ENCODE measurements at places on chromosomes 16 and 17.

DNA sequence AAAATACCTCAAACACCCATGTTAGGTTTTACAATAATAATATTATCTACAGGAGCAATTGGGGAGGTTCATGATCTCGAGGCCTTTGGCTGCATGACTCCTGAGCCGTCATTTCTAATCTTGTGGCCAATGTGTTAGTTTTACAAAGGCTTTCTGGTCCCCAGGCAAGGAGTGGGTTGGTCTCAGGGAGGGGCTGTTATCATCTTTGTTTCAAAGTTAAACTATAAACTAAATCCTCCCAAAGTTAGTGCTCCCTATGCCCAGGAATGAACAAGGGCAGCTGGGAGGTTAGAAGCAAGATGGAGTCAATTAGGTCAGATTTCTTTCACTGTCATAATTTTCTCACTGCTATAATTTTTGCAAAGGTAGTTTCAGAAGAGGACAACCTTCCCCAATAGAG is 9.1 kb upstream of the CCL5 start:
- no peak for DNase-seq

DNA sequence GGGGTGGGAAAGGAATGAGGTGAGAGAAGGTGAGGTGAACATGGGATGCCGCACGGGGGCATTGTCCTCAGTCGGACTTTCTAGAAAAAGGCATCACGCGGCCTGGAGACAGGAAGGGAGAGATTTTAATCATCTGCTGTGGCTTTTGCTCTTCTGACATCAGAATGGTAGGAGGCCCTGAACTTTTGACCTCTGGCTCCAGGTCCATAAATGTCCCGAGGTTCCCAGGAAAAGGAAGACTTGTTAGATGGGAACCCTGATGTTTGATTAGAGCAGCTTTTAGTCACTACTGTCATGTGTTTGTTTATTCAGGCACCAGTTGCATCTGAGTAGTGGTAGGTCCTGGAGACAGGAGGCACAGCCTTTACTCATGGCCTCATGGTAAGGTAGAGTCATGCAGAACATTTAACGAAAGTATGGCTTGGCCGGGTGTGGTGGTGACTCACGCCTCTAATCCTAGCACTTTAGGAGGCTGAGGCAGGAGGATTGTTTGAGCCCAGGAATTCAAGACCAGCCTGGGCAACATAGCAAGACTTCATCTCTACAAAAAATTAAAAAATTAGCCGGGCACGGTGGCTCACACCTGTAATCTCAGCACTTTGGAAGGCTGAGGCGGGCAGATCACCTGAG is 203.1 kb downstream of the MSI2 start:
- DNase-seq = peak; percentile 40

- DNase-seq = no peak
Observed at GRCh38 chr16:12801511-12802042, 2.1 kb downstream of the CPPED1 start.

DNA sequence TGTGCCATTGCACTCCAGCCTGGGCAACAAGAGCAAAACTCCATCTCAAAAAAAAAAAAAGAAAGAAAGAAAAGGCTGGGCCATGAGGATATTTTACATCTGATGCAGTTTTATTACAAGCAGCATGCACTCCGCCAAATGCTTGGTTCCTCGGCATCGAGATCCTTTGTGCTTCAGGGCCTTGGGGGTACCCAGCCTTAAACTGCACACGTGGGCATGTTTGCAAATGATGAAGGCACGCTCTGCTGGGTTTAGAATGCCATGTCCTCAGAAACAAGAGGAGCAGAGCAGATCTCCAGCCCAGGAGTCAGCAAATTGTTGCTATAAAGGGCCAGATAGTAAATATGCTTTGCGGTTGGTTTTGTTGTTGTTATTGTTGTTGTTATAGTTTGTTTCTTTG is 153.2 kb downstream of the KATNIP start:
- DNase-seq = no peak

DNA sequence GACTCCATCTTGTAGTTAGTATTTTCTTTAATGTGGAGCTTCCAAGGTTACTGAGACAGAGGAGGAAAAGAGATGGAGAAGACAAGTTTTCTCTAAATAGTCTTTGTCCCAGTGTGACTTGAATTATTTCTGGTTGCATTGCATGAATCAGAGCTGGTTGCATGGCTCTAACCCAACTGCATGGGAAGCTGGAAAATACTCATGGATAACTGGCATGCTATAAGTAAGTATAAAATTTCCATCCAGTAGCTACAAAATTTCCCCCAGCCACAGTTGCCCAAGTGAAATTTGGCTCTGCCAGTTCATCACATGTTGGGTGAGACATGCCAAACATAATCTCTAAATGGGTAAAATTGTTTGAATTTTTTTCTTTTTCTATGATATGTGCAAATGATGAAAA is 1161.5 kb downstream of the CDH11 start:
- no peak for DNase-seq

DNA sequence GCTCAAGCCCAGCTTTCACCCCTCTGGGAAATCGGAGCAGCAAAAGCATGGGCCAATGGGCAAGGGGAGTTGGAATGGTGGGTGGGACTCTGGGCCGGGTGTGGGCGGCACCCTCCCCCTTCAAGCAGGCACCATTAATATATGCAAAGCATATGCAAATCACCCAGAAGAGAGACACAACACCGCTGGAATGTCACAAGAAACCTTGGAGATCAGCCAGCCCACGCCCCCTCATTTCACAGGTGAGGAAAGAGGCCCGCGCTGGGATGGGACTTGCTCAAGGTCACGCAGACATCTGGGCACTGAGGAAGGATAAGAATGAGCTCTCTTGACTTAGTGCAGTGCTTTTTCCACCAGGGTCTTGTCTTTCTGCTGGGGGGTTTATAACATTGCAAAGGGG is 4.8 kb downstream of the SRCIN1 start:
- DNase-seq = no peak

GRCh38 chr16:11500700-11501346 is 85.9 kb downstream of the LITAF start:
- no peak for DNase-seq

DNA sequence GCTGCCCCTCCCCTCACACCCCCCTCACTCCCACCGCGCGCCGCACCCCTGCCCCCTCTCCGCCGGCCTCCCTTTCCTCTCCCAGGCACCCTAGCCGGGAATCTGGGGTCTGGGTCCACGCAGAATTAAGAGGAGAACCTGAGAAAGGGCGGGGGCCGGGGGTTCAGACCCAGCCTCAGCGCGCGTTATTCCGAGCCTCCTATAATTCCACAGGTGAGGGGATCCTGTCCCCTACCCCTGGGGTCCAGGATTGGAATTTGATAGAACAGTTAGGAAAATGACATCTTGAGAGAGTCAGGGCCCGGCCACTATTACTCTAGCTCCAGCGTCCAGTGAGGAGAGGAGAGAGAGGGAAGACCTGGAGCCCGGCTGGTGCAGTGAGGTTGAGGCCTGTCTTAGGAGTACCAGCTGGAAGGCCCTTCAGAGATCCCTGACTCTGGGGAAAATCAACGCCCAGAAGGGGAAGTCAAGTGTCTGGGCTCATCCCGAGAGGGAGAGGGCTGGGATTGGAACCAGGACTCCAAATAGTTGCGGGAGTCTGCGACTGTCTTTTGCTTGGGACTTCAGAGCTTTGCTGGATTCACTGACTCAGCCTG is 17.3 kb downstream of the GRB7 start:
- no peak for DNase-seq

- DNase-seq = no peak
Observed at GRCh38 chr17:30429155-30429554, 48.1 kb upstream of the GOSR1 start.

GRCh38 chr16:22034503-22034902 is 26.6 kb downstream of the MOSMO start:
- no peak for DNase-seq

DNA sequence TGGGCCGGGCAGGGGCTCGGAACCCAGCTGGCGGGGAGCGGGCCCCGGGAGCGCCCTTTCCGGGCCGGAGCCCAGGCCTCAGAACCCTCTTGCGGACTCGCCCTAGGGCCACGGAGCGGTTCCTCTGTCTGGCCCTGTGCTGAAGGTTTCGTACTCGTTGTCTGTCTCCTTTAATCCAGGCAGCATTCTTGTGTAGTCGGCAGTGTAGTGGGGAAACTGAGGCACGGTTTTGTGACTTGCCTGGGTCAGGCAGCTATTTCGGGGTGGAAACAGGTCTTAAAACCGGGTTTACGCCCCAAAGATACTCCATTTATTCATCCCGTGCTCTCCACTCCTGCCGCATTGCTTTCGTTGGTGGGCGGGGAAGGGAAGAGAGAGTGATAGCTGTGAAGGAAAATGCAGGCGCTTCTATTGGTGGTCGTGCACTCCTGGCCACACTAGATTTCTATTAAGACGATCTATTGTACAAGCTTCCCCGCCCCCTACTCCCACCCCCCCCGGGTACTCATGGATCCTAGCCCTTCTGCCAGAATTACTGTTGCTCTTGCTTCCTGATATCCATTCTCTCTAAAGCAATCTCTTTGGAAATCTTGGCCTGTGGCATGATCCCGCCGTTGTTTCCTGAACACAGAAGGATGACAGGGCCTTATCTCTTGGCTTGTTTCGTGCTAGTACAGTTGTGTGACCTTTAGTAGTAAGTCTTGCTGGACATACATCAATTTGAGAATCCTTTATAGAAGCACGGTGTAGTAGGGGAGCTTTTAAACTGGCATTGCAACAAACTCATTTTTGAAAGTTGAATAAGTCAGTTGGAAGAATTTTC is 751 bp downstream of the DCAF7 start:
- DNase-seq = no peak

DNA sequence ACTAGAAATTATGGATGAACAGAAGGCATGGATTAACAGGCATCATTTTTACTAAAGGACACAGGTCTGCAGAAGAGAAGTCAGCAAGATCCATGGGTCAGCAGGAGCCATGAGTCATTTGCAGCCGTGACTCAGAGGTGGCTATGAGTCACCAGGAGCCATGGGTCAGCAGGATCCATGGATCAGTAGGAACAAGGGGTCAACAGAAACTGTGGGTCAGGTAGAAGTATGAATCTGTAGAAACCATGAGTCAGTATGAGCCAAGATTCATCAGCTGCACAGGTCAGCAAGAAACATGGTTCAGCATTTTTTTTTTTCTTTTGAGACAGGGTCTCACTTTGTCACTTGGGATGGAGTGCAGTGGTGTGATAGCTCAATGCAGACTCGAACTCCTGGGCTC is 58.2 kb upstream of the HS3ST4 start:
- DNase-seq = no peak

DNA sequence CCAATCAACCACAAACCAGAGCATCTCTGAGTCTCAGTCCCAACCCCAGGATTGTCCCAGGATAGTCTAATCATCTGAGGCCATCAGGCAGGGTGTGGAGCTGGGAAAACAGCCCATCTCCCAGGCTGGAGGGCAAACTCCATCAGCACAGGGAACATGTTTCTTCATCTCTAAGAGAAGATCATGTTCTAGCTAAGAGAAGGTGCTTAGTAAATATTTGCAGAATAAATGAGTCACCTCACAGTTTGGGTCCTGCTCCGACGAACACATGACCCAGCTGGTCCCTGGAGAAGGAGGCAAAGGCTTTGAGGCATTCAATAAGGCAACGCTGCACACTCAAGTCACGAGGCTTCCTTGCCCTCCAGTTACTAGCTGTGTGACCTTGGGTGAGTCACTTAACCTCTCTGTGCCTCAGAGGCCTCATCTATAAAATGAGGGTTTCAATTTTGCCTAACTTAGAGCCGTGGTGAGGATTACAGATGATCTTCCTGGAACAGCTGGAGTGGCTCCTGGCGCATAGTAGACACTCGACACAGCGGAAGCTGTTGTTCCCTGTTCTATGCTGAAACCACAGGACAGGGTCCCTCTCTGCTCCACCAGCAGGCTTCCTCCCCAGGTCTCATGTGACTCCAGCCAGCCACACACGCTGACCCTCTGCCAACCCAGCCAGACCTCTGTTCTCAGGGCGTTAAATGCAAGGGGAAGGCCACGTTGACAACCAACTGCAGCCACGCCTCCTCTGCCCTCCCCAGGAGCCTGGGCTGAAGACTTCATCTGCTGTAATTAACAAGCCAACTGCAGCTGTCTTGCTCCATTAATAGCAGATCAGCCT is 10.3 kb upstream of the RPL38 start:
- no peak for DNase-seq

GRCh38 chr17:50550661-50551432 is 3.9 kb downstream of the SPATA20 start:
- no peak for DNase-seq

- no peak for DNase-seq
Observed at GRCh38 chr16:85207357-85207921, 95.2 kb upstream of the CIBAR2 start.

DNA sequence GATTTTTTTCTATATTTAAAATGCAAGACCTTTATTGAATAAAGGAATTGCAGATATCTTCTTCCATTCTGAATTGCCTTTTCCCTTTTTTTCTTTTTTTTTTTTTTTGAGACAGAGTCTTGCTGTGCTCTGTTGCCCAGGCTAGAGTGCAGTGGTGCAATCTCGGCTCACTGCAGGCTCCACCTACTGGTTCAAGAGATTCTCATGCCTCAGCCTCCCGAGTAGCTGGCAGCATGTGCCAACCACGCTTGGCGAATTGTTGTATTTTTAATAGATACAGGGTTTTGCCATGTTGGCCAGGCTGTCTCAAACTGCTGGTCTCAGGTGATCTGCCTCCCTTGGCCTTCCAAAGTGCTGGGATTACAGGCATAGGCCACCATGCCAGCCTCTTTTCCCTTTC is 151.5 kb downstream of the CEP112 start:
- DNase-seq = no peak

DNA sequence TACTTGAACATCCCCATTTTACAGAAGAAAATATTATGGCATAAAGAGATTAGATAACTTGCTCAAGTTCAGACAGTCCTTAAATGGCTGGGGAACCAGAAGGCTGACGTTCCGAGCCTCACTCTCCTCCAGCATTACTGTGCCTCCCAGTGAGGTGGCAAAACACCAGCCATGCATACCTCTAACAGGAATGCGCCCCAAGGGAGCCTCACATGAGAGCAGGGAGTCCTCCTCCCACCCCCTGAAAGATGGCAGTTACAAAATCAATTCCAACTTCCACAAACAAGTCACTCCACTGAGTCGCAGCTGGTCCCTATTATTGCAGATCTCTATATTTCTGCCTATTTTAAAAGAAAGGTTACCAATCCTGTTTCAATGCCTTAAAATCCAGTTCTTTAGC is 55.5 kb downstream of the ANKFY1 start:
- DNase-seq = no peak

- no peak for DNase-seq
Observed at GRCh38 chr16:70399381-70399780, 39.5 kb downstream of the ST3GAL2 start.

DNA sequence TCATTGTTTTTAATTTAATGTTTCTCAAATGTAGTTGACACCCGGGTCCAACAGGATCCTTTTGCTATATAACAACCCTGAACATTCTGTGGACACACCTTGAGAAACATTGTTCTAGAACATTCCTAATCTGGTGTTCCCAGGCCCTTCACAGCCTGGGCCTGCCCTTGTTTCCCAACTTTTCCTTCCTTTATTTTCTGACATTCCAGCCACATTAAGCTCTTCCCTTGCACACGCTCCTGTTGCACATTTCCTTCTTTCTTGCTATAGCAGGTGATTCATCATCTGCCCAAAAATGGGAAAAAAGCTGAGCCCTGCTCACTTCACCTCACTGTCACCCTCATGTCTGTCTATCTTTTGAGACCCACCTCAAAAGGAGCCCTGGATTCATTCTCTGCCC is 67.9 kb upstream of the MARCHF10 start:
- no peak for DNase-seq

GRCh38 chr17:61219460-61219859 is 180.2 kb upstream of the TBX2 start:
- DNase-seq = no peak

GRCh38 chr16:55331648-55332185 is 7.7 kb downstream of the IRX6 start:
- no peak for DNase-seq

Data from stimulated activated CD4-positive, alpha-beta T cell treated with anti-CD3 and anti-CD28 coated beads, Interleukin-12 subunit alpha, Interleukin-12 subunit beta, amount 100 ng/mL, for 48 hours (primary cell).